Neural progenitor cell (in vitro differentiated cells): ENCODE measurements at places on chromosomes 16 and 17.

GRCh38 chr16:10878328-10878643 lies 1.3 kb downstream of the CIITA start:
- no peak for DNase-seq

DNA sequence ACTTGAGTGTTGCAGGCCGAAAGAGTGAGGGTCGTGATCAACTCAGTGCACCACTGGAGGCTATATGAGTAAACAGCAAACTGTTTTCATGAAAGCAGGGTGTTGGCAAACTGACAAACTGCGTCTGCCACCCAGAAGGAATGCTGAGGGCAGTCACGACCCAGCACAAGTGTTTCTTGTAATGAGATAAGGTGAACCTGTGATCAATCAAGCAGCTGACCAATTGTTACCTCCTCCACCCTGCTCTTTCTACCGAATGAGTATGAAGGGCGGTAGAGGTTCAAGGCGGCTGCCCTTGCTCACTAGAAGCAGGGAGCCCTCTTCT lies 5.5 kb upstream of the SRL start:
- no peak for DNase-seq

- DNase-seq: peak; percentile 69
Measured at GRCh38 chr16:88633684-88634140, 4.7 kb upstream of the IL17C start.

DNA sequence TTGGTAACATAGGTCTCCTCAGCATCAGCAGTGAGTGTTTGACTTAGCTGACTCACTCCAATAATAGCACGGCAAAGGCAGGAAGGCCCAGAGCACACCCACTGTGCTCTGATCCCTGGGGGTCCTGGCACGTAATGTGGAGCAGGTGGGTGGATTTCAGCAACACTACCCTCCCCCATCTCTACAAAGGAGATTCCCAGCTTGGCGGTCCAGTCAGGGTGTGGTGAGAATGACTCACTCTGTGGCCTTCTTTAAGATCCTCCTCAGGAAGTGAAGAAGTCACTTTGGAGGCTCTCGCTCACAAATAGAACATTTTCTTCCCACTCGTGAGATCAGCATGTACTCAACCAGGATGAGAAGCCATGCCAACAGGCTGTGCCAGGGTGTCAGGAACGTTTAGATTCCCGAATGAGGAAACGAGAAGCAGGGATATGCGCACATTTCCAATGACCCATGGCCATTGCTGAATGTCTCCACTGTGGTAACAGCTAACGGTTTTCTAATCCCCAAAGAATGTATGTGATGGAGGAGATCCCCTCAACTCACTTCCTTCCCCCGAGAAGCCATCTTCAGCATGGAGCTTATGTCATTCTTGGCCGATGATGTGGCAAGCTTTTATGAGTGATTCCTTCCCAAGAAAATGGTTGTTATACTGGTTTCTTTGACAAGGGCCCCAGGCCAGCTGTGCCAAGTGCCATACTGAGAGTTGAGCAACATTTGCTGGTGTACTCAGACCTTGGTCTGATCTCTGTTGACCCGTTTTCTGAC lies 365.2 kb downstream of the C16orf95 start:
- DNase-seq: no peak

DNA sequence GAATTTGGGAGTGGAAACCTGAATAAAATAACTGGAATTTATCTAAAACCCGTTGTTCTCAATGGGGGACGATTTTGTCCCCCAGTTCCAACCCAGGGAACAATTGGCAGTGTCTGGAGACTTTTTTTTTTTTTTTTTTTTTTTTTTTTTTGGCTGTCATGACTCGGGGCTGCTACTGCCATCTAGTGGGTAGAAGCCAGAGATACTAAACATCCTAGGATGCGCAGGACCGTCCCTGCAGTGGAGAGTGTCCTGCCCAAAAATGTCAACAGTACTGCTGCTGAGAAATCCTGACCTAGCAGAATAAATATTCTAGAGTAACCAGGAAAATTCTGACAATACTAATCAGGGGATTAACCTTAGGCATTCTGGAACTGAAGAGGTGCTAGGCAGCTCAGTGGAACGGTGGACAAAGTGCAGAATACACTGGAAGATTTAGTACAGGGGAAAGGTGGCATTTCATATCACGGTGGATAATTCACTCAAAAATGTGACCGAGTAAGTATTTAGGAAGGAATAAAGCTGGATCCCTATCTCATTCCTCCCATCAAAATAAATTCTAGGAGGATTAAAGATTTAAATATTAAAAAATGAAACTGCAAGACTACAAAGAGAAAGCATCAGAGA lies 107.6 kb downstream of the SPECC1 start:
- peak; percentile 85 for DNase-seq

DNA sequence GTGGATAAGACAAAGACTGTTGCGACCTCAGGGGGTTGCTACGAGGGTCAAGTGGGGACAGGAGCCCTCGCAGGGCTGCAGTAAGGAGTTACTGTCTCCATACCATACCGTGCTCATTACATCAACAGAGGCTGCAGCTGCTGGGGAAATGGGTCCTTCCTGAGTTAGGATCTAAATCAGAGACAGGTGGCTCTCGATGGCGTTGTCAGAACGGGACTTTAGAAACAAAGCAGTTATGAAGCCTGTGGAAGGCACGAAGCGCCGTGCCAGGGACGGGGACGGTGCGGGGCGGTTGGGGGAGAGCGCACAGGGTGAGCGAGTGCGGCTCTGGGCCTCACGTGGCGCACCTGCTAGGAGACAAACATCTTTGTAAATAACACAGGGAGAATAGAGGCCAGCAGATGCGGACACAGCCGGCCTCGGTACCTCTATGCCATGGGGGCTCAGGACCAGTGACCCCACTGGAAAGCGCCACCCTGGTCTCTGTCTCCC lies 34.4 kb downstream of the ZCCHC14 start:
- DNase-seq: no peak

DNA sequence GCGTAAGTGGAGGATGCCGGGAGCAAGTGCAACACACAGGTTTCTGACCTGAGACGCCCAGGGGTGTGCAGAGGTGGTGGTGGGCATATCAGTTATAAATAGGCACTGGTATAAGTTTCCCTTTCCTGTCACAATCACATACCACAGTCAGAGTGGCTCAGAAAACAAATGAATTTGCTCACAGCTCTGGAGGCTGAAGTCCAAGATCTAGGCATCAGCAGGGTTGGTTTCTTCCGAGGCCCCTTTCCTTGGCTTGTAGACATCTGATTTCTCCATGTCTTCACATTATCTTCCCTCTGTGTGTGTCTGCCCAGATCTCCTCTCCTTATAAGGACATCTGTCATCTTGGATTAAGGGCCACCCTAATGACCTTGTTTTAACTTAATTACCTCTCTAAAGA lies 250.5 kb upstream of the TNRC6C start:
- DNase-seq: no peak

DNA sequence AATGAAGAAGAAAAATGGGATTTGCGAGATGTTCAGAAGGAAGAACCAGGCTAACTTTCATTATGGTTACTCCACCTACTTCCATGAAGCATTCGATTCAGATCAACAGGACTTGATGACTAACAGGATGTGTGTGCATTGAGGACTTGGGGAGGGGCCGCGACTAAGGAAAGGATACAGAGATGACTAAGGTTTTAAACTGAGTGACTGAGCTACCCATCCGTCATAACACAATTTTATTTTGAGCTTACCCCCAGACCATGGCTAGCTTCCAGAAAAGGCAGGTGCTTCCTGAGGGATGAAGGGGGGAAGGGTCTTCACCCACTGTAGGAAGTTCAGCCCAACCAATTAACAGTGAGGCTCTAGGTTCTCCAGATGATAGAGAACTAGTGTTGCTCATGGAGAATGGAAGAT lies 2.5 kb upstream of the CDYL2 start:
- no peak for DNase-seq

DNA sequence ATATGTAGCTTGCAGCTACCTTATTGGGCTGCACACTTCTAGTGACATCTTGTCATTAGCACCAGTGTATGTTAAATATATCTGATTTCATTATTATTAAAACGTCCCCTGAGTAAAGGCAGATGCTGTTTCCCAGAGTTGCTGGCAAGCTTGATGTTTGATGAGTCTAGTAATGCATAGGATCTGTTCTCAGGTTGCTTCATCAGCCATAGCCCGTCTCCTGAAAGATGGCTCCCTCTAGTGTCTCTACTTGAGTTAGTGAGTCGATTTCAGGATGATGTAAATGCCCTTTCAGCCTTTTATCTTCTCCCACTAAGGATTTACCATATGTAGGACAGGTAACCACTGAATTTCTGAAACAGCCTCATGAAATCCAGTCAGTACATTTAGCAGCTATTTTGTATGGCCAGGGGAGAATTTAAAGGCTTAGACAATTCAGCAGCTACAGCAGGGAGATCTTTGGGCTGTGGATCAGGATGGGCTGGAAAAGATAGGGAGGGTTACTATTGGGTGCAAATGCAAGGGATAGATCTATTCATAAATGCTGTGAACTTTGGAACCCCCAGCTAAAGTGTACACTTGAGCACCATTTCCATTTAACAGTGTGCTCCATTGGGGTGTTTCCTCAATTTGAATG lies 376.3 kb downstream of the CNTNAP4 start:
- DNase-seq: peak; percentile 81

GRCh38 chr16:56202036-56202435 lies 10.7 kb downstream of the GNAO1 start:
- DNase-seq: no peak

DNA sequence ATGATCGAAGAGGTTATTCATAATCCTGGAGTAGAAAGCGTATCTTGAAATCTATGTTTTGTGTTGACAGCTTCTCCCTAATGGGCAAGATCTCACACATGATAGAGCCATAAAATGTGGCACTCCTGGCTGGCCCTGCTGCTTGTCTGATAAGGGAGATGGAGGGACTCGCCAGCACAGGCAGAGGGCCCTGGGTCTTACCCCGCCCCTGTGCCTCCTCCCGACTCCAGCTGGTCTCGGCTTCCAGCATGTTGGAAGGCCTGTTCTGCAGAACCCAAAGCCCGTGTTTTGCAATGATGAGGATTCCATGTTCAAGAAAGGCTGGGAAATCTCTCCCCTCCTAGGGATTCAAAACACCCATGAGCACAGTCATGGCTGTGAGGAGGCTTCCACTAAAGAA lies 106.7 kb upstream of the SDK2 start:
- DNase-seq: no peak

DNA sequence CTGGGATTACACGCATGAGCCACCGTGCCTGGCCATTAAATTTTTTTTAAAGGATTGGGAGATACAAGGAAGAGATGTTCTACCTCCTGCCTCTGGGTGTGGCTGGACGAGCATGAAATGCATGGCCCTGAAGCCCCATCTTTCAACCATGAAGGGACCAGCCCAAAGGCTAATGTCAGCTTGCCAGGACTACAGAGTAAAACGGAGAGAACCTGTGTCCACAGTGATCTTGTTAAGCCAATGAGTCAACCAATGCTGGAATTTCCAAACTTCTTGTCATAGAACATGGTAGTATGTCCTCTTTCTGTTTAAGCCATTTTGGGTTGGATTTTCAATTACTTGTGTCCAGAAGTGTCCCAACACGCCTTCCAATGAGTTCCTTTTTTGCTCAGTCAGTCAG lies 71.3 kb downstream of the RTN4RL1 start:
- no peak for DNase-seq

DNA sequence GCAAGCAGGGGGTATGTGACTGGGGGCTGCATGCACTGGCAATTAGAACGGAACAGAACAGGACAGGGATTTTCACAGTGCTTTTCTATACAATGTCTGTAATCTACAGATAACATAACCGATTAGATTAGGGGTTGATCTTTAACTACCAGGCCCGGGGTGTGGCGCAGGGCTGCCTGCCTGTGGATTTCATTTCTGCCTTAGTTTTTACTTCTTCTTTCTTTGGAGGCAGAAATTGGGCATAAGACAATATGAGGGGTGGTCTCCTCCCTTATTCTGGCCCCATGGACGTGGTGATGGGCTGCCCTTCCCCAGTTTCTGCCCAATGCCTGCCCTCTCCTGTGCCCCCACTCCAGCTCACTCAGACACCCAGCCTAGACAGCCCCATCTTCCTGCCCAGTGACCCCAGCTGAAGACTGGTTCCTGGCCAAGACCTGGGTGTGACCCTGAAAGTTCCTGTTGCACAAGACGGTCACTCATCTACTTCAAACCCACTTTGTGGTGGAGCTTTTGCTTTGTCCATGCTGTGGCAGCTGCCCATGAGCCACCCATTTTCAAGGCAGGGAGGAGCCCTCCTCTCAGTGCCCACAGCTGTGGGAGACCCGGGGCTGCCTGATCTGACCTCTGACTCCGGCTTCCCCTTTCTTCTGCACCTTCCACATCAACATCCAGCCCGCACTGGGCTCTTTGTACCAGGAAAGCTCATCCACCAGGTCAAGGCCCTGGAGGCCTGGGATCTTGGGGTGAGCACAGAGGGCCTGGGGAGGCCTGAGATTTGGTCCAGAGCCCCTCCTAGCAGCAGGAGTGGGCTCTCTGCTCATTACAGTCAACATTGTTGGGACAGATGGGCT lies 18.6 kb downstream of the ALOX12B start:
- DNase-seq: no peak

DNA sequence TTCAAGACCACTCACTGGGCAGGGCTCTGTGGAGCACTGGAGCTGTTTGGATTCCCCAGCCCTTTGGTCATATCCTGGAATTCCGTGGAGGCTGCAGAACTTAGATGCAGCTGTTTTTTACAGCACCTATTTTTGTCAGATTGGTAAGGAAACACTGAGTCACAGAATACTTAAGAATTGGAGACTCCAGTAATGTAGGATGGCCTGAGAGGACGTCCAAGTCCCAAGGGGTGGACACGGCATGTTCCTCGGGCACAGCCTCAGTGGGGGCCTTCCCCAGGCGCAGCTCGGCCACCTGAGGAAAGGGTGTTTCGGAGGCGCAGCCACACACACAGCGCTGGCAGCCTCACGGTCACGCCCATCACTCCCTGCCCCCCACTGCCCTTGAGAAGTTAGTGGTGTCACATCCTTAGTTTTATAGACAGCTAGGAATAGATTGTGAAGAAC lies 14.8 kb downstream of the PLD6 start:
- no peak for DNase-seq

GRCh38 chr16:84765616-84766580 lies 53.9 kb upstream of the CRISPLD2 start:
- DNase-seq: no peak

DNA sequence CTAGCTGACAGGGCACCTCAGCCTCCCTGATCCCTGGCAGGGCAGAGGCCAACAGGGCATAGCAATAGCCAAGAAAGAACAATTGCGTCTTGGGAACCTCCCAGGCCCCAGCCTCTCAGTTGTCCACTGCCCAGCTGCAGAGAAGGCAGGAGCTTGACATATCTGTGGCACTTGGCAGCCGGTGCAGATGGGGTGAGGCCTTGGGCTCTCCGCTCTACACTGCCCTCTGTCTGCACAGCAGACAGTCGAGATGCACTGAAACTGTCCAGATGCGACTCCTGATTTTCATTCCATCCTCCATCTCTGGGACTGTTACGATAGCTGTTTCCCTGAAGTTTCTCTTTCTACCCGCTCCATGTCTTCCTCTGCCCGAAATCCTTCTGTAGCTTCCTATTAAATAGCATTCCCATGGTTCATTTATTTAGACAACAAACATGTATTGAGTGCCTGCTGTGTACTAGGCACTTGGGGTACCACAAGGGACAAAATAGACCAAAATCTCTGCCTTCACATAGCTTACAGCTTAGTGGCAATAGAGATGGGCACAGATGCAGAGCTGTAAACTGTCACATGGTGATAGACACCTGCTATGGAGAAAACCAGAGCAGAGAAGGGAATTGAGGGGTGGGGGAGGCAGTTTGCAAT lies 3.3 kb downstream of the POLR3E start:
- DNase-seq: peak; percentile 69
